CD4-positive, alpha-beta T cell treated with Interleukin-2 at 100 ng/mL for 4 hours (primary cell): ENCODE measurements at places on chromosomes 2 and 18.

DNA sequence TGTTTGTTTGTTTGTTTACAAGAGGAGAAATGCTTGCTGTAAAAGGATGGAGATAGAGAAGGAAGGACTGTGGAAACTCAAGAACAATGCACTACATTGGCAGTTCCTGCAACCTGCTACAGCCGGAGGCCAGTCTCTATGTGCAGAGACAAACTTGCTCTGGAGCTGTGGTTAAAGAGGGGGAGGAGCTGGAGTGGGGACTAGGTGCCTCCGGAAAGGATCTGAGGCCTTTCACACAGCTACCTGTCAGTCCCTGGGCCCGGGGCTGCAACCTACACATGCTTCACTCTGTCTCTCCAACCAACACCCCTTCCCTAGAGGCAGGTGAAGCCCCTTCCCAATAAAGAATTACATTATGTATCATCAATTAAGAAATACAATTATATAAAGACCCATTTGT is 1234.0 kb upstream of the ZEB2 start:
- DNase-seq, result no peak

DNA sequence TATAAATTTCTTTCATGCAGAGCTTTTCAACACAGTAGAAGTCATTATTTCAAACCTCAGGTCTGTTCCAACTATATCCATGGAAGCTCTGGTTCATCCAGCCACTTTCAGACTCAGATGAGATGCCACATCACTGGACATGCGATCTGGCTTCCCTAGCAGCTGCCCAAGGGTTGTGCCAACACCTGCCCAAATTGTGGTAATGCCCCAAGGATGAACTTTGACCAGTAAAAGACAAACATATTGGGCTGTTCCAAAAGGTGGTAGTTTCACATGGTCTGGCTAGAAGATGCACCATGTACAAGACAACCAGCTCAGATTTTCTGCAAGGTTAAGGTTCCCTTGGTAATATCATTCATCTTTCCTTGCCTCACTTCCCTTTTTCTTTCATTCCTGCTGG is 101.9 kb downstream of the THADA start:
- no peak for DNase-seq

DNA sequence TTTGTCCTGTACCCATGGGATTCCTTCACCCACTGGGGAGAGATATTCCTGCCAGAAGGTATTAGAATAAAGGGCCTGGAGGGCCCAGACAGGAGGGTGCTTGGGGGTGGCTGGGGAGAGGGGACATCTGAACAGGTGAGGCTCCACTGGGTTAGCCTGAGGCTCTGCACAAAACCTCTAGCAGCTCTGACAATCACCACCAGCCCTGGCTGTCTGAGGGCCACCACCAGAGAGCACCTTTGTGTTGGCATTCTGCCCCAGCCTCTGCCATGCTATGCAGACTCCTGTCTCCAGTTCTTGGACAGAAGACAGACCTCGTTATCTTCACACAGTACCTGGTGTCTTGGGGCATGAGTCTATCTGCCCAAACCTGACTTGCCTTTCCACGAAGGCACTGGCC is 25.3 kb downstream of the SLC16A14 start:
- DNase-seq, result no peak

GRCh38 chr2:121304941-121305340 is 19.9 kb upstream of the TFCP2L1 start:
- no peak for DNase-seq

DNA sequence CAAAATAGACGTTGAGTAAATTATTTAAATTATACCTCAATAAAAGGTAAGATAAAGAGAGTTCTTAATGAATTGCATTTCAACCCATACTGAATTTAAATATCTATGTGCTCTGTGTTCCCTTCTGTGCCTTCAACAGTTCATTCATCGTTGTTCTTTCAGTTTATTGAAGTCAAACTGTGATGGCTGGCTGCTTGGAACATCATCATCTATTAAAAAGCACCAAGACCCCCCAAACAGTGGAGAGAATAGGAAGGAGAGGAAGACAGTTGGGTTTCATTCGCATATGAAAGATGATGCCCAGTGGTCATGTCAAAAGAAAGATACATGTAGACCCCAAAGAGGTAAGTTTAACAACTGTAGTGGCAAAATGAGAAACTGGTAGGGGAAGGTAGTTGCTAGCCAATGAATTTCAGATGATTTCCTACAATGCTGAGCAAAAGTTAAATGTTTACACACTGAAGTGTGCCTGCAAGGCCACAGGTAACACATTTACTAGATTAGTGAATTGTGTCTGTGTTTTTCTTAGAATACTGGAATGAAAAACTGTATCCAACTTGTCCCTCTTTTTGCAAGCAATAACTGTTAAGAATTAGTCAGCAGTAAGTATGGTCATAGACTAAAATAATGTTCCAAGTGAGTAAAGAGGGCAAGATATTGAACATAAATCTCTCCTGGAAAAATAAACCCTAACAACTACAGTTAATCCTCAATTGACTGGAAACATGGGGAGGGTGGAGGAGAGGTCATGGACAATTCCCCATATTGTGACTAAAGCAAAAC is 331.3 kb downstream of the KIAA1328 start:
- no peak for DNase-seq

GRCh38 chr2:62339837-62340236 is 143.9 kb downstream of the B3GNT2 start:
- no peak for DNase-seq

- no peak for DNase-seq
Measured at GRCh38 chr2:84388921-84389490, 70.1 kb downstream of the SUCLG1 start.

- DNase-seq, result no peak
Measured at GRCh38 chr2:128469875-128470274, 151.2 kb upstream of the HS6ST1 start.

- no peak for DNase-seq
Measured at GRCh38 chr18:74233933-74234325, 57.8 kb downstream of the CYB5A start.

- no peak for DNase-seq
Measured at GRCh38 chr18:23578067-23578701, 8.1 kb downstream of the NPC1 start.

DNA sequence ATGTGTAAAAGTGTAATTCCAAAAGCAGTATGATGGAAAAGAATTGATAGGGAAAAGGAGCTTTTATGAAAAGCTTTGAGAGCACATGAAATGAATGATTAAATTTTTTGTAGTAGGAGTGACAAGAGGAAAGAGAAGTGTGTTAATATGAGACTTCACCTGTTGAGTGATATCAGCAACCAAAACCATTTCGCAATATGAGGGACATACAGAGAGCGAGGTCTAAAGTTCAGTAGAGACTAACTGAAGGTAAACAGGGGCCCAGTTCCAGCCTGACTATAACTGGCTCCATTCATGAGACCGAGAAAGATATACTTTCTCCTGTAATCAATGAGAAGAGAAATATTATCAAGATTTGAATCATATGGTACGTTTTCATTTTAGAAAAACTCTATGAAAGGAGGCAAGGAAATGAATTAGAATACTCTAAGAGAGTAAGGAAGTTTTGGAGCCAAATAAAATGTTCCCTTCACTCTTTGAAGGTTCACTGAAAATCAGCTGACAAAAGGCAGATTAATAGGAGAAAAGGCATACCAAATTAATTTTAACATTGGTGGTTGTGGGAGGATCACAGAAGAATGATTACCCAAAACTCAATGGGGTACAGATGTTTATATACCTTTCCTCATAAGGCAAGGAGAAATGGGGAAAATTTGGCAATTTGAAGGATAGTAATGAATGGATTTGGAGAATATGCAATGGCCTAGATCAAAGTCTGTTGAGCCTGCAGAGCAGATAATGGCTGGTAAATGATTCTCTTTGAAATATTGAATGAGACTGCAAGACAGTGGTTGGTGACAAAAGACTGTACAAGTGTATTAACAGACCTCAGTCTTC is 932.2 kb downstream of the TDRD15 start:
- DNase-seq, result no peak

DNA sequence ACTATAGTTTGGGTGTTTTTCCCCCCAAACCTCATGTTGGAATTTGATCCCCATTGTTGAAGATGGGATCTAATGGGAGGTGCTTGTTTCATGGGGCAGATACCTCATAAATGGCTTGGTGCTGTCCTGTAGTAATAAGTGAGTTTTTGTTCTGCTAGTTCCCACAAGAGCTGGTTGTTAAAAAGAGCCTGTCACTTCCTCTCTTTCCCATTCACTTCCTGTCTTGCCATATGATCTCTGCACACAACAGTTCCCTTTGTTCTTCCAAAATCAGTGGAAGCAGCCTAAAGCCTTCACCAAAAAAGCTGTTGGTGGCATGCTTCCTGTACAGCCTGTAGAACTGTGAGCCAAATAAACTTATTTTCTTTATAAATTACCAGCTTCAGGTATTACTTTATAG is 768.2 kb upstream of the VRK2 start:
- no peak for DNase-seq

DNA sequence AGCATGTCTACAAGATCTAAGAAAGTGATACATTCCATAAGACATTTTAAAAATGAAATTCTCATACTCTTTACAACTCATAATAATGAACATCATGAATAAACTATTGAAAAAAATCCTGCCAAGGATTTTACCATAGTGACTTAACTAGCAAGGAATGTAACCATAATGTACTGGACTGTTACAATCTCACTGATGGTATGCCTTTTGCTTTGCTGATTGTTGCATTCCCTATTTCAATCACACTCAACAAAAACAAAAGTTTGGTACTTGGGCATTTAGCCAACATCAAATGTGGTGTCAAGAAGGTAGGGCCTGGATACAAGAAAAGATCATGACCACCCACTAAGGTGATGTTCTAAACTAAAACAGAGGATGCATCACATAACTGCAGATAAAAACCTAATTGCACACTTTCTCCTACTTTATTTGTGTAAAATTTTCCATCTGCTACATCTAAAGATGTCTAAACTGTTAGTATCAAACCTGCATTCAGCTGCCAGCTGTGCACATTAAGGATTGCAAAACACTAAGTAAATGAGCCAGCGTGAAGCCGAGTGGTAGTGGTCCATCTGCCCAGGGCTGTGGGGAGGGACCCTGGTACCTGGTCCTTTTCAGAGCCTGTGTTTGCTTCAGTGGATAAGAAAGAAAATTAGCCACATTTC is 564.4 kb downstream of the ZEB2 start:
- no peak for DNase-seq

DNA sequence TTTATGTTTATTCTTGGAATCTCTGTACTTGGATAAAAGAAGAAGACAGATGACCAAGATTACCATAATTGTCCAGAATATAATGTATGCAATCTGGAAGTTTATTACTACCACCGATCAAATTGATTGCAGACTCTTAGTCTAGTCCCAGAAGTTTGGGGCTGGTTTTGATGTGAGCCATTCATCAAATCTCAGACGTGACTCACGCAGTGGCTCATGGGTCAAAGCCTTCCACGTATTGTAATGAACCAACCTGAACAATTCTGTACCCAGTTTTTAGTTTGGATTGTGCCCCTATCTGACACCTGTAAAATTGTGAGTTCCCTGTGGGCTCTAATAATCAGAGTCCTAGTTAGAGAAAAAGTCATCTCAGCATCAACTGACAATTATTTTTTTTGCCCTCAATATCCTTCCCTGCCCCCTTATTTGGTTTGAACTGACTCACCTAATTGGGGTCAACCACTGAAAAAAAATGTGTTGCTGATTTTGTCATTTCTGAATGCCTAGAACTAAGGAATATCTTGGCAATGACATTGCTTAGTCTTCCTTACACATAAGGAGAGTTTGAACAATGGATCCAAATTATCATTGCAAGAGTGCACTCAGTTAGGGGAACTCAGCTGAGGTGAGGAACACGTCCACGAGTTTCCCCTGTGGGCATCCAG is 219.5 kb upstream of the NRP2 start:
- no peak for DNase-seq

- no peak for DNase-seq
Measured at GRCh38 chr2:222663479-222663878, 7.6 kb upstream of the FARSB start.

- DNase-seq, result no peak
Measured at GRCh38 chr2:1299043-1299442, 114.2 kb upstream of the TPO start.

DNA sequence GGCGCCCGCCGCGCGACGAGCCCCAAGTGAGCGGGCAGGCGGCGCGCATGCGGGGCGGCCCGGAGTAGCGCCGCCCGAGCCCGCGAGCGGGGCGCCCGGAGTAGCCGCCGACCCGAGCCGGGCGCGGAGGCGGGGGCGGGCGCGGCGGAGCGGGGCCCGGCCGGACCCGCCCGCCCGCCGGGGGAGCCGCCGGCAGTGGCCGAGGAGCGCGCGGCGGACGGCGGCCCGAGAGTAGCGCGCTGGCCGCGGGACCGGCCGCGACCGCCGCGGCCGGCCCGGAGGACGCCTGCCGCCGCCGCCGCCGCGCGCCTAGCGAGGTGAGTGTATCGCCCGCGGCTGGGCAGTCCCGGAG is at the start of gene GALNT1:
GALNT1 (plus strand) TSS at position 195 of the 352 bp plus-strand sequence. CDS start 72,923 bp downstream, outside the sequence.
- no peak for DNase-seq

DNA sequence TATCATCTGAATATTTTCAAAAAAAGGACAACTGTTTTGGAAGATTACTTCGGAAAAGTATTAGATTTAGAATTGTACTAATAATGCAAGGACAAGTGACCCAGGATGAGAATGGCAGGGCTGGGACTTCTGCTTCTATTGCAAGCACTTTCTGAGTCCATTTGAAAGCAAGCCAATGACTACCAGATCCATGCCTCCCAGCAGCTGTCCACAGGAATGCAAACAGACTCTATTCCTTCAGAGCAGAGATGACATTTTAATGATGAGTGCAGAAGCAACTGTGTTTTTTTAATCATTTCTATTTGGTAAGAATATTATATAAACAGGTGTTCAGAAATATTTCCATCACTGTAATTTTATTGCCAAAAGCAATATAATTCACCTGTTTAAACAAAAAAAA is 456.7 kb downstream of the SOX11 start:
- no peak for DNase-seq
